ENCODE measurements at places on chromosomes 5 and 9.

GRCh38 chr9:1505489-1505888 lies 455.3 kb downstream of the DMRT2 start:
- no peak for DNase-seq

DNA sequence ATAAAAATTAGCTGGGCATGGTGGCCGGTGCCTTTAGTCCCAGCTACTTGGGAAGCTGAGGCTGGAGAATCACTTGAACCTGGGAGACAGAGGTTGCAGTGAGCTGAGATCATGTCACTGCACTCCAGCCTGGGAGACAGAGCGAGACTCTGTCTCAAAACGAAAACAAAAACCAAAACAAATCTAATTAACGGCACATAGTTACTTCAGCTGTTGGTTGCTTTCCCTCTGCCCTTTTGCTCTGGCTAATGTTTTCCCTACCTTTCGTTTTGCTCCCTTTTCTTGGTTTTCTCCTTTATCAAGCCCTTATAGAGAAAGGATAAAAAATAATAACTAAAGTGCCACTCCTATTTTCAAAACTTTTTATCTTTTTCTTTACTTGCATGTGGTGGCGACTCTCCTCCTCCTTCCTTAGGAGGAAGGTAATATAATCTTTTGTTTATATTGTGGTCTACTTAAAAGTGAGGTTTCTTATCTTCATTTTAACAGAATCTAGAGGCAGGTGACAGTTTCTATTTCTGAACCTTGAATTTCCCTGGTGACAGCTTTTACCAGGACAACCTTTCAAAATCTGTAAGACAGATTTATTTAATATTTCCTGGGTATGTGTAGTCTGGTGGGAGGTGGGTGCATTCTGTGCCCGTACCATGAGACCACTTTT lies 125.4 kb downstream of the ARHGEF28 start:
- DNase-seq, result no peak

DNA sequence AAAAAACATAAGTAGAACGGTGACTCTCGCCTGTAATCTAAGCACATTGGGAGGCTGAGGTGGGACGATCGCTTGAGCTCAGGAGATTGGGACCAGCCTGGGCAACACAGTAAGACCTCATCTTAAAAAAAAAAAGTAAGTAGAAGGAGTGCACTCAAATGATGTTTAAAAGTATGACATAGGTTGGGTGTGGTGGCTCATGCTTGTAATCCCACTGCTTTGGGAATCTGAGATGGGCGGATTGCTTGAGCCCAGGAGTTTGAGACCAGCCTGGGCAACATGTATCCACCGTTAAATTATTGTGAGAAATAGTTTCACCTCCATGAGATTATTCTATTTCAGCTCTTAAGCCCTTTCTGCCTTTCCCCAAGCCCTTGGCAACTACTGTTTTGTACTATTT lies 11.2 kb downstream of the DENND4C start:
- DNase-seq, result no peak

- no peak for DNase-seq
Observed at GRCh38 chr5:139960723-139961383, 82.2 kb downstream of the NRG2 start.

- DNase-seq, result no peak
Observed at GRCh38 chr9:95316274-95316673, 1.2 kb downstream of the FANCC start.

- DNase-seq, result no peak
Observed at GRCh38 chr5:9340085-9340484, 205.8 kb downstream of the SEMA5A start.

DNA sequence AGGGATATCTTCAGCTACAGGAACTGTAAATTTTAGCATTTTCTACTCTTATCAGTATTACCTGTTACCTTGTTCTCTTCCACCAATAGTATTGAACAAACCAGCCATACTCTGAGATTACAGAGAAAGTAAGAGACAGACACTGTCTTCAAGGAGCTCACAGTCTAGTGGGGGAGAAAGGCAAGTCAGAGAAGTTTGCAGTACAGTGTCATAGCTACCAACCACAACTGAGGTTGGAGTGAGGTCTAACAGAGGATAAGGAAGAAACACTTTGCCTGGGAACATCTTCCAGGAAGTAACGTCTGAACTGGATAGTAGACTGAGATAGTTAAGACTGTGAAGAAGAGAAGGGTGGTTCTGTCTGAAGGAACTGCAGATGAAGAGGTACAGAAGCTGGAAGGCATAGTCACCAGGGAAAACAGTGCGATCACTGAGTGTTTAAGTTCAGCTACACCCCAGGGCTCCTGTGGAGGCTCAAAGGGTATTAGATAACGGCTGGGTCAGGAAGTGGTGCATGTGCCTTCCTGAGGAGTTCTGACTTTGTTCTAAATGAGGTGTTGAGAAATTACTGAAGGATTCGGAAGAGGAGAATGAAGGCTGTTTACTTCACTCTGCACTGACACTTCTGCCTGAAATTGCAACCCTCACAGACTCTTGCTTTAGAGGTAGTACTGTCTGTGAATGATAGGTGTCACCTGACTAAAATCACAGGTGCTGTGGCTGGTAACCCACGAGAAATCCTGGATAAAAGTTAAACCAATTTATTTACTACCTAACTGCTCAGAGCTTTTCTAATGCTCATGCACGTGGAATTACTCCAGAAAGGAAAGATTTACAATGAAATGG lies 841.6 kb downstream of the MAT2B start:
- DNase-seq, result no peak

GRCh38 chr5:24363789-24364481 lies 280.8 kb downstream of the CDH10 start:
- no peak for DNase-seq

DNA sequence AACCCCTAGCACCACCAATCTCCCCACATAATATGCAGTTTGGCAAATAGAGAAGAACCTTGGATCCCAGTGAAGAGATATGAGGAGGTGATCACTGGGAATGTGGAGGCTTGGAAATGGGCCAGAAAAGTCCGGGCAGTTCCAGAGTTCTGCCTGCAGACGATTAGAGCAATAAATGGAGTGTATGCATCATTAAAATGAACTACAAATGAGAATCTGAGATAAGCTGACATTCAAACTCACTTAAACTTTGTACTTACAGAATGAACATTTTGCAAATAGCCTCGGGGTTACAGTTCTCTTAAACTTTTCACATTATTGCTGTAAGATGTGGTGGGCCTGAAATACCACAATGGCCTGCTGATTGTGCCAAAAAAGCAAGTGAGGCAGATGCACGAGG lies 23.0 kb upstream of the LHFPL2 start:
- DNase-seq, result no peak

DNA sequence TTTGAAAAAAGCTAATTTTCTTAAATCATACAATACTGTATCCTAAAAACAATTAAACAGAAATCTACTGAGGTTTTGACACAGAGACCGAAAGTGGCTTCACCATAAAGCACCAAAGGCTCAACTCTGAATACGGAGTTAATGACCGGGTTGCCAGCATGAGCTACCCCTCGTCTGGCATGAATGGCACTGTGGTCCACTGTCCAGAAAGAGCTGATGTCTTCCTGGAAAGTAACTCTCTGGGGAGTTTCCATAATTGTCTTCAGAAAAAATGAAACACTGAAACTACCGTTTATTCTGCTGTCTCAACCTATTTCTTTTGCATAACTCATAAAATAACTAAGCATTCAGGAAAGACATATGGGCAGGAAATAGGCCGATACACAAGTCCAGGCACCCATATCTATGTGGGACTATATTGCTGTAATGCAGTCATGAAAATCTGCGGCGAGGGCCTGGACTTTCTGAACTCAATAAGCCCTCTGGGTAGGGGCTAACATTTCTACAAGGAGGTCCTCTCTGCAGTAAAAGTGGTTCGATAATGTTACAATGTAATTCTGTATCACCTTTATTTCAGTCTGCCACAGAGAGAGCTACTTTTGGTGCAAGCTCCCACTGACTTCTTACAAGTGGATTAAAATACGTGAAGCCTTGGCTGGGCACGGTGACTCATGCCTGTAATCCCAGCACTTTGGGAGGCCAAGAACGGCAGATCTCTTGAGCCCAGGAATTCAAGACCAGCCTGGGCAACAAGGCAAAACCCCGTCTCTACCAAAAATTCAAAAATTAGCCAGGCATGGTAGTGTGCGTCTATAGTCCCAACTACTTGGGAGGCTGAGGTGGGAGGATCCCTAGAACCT lies 52.4 kb downstream of the ANKH start:
- no peak for DNase-seq

DNA sequence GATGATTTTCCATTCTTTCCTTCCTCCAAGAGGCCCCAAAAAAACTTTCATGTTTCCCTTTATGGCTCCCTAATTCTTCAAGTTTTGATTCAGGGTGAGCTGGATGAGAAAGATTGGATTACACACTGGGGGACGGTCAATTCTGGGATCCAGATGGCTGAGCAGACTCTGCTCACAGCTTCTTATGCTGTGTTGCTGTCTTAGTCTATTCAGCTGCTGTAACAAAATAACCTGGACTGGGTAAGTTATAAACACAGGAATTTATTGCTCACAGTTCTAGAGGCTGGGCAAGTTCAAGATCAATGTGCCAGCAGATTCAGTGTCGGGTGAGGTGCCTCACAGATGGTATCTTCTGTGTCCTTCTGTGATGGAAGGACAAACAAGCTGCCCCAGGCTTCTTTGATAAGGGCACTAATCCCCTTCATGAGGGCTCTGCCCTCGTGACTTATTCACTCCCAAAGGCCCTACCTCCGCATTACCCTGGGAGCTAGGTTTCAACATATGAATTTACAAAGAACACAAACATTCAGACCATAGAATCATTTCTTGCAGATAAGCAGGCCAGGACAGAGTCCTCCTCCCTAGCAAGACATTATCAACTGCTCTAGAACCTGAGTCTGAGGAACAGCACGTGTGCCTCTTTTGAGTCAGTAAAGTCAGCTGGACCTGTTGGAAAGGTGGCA lies 23.1 kb upstream of the SMAD5 start:
- DNase-seq, result no peak

DNA sequence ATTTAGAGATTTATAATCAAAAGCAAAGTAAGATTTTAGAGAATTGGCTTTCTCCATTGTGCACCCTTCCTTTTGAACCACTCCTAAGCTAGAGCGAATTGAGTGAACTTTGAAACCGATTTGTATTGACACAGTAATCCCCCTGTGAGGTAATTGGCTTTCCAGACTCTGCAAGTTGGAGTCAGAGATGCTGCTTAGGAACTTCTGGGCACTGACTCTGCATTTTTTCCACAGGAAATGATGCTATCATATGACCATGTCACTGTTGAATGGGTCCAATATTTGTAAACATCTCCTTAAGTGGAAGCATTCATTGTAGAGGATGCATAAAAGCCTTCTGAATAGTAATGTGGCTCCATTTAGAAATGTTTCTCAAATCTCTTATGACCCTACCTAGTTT lies 394.4 kb upstream of the ZNF608 start:
- DNase-seq, result no peak

DNA sequence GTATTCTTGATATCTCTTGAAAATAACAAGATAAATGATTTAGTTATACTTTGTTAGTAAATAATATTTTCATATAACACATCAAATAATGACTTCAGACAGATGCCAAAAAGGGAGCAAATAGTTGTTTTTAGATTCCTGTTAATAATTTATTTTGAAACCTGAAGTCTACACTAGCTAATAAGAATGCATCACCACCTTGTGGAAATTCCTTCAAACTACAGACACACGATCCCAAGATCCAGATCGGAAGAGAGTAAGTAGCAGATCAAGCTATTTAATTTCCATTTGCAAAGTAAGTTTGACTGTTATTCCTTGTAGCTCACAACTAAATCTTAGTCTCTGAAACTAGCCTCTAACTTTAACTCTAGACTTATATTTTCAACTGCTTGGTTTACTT lies 35.5 kb upstream of the ISL1 start:
- DNase-seq, result no peak

- DNase-seq, result no peak
Observed at GRCh38 chr5:143135832-143136551, 267.5 kb downstream of the NR3C1 start.

- no peak for DNase-seq
Observed at GRCh38 chr5:174423558-174423957, 300.8 kb upstream of the MSX2 start.

DNA sequence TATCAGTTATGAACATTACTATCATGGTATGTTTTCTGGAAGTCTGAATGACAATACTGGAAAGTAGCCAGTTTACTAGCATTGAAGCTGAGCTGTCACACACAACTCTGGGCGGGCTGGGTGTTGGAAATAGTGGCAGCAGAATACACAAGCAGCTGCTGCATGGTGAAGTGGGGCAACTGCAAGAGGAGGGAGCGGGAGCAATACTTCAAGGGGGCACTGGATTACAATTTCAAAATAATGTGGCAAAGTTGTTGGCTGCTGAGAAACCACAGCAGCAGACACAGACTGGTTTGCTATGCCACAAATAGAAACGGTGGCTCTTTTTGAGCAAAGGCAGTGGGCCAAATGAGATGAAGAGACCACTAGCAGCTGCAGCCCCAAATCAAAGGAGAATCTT lies 350.2 kb downstream of the KIAA0825 start:
- no peak for DNase-seq

GRCh38 chr5:69136293-69136692 lies 30.7 kb upstream of the CCNB1 start:
- no peak for DNase-seq

DNA sequence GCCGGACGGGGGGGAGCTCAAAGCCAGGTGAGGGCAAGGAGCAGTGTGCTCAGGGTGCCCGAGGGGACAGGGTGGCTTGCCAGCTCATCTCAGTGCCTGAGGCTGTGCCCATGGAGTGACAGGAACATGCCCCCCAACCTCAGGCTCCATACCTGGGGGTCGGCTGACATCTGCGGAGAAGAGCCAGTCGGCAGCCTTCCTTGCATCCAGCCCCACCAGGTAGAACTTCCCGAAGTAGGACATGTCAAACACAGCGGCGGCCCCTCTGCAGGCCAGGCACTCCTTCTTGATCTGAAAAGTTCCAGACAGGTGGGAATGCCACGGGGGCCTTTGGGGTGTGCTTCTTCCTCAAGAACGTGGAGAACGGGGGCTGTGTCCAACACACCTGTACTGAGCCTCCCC lies 42.1 kb downstream of the SARDH start:
- DNase-seq, result no peak

DNA sequence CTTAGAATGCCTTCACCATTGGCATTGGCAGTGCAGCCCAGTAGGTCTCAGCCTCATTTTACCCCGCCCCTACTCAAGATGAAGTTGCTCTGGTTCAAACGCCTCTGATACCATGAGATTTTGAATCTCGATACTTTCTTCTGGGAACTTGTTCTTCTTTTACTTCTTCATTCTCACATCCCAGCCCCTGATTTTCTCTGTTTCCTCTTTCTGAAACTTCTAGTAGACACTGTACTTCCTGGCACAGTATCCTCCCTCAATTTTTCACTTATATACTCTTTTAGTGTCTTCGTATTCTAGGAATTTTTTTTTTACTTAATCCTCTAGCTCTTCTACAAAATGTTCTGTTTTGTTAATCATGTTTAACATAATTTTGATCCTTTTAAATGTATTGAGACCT lies 13.1 kb upstream of the ZNF79 start:
- DNase-seq, result no peak

Measured in activated B cell treated with CpG ODN at 0.5 μM for 24 hours (primary cell).